MG63 (cell line): ENCODE measurements at places on chromosomes 5 and 9. TPM values are rescaled to one million over a fixed set of nuclear protein-coding genes. Genes with fewer than 3 reads are reported as not detected.

The IFNA2 gene
- not detected in 2 replicates for total RNA-seq

The WNT8A gene
- total RNA-seq = not detected in 2 replicates

The HDAC3 gene
- 122 and 169 TPM in 2 replicates for total RNA-seq

The ZMAT2 gene
- total RNA-seq = 72.7 and 90.9 TPM in 2 replicates

The GRIN1 gene
- not detected in 2 replicates for total RNA-seq

The KCNIP1 gene
- 0.43 and 7.9 TPM in 2 replicates for total RNA-seq

The STK32A gene
- total RNA-seq = not detected in 2 replicates

The SHC3 gene
- 0.69 TPM in 1 of 2 replicates, not detected in the other for total RNA-seq

The RCL1 gene
- total RNA-seq = 6.8 and 9.0 TPM in 2 replicates

DNA sequence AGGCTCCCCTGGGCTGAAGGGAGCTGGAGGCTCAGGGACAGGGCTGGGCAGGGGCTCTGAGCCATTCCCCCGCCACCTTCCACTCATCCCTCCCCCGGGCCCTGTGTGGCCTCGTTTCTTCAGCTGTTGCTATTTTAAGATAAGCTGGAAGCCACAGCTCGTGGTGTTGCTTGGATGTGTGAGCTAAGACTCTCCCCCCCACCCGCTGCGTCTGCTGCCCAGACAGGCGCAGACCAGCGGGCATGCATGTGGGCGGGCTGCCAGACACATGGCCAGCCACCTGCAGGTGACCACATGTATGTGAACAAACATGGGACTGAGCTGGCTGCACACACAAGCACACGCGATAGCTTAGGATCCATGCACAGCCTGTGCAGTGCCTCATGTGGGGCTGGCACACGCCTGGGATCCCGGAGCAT, 8.7 kb downstream of the SNCB start:
- DNase-seq = no peak

DNA sequence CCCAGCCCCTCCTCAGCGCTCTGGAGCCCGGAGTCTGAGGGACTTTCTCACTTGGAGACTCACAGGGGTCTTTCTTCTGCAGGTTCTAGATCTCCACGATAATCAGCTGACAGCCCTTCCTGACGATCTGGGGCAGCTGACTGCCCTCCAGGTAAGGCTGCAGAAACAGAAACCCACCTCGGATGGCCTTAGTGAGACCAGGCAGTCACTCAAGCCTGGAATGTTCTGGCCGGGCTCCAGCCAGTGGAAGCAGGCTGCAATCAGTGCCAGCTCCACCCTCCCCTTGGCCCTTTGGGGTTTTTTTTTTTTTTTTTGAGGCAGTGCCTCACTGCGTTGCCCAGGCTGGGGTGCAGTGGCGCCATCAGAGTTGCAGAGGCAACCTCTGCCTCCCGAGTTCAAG, 7.6 kb downstream of the LRSAM1 start:
- no peak for DNase-seq

- DNase-seq = no peak
These were observed 221.8 kb upstream of the RASEF start for GRCh38 chr9:83284746-83285145.

- DNase-seq = peak; percentile 32
These were observed 664 bp upstream of the ARSB start for GRCh38 chr5:78985725-78986223.

DNA sequence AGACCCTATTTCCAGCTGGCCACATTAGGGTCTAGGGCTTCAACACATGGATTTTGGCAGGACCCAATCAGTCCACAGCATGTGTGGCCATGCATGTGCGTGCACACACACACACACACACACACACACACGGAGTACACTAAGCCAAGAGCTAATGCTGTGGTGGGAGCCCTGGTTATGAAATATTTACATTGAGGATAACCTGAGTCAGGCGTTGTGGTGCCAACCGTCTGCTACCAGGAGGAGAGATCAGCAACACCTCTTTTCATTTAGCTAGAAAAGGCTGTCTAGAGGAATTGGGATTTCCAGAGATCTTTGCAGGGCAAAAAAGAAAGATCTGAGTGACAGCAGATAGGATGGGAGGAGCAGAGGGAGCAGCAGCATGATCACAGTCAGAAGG, 141.5 kb downstream of the TRPM3 start:
- no peak for DNase-seq

DNA sequence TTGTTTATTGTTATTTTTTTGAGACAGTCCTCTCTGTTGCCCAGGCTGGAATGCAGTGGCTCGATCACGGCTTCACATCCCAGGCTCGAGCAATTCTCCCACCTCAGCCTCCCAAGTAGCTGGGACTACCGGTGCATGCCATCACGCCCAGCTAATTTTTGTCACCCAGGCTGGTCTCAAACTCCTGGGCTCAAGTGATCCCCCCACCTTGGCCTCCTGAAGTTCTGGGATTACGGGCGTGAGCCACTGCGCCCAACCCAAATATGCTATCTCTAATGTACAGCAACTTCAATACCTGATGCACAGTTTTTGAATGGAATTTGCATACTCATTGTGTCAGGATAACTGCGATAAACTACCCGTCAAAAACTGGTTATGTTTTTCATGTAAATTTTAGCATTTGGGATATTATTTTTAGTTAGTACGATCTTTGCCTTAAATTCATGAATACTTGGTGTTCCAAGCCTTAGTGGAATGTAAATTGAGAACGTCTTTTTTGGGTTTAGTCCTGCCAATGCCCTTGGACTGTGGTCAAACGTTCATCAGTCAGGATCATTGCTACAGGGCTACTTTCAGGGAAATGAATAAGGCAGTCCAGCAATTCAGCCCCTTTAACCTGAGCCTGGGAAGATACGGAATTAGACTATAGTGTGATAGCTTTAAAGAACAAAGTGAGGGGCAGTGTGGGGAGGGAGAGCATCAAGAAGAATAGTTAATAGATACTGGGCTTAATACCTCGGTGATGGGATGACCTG, 4.4 kb downstream of the UGCG start:
- no peak for DNase-seq

DNA sequence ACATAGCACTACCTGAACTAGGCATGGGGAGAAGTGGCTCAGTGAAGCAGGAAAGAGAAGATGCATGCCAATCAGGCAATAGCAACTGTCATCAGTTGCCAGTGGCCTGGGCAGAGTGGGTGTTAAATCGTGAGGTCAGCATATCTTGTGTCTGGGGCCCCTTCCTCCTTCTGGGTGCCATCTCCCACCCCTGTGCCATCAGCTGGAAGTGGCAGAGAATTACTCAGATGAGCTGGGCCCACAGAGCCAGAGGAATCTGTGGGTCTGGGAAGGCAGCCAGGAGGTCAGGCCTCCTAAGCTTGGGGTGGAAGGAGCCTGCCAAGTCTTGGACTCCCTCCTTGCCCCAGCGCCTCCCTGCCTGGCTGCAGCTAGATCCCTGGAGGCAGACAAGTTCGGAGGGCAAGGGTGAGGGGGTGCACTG, 66.5 kb downstream of the GALNT12 start:
- peak; percentile 96 for DNase-seq

- peak; percentile 24 for DNase-seq
These were observed 45.4 kb upstream of the MYOT start for GRCh38 chr5:137822158-137822764.

- no peak for DNase-seq
These were observed 107.6 kb upstream of the SPRY4 start for GRCh38 chr5:142432369-142432863.

- DNase-seq = peak; percentile 17
These were observed 227.0 kb upstream of the DAP start for GRCh38 chr5:10987925-10988504.

DNA sequence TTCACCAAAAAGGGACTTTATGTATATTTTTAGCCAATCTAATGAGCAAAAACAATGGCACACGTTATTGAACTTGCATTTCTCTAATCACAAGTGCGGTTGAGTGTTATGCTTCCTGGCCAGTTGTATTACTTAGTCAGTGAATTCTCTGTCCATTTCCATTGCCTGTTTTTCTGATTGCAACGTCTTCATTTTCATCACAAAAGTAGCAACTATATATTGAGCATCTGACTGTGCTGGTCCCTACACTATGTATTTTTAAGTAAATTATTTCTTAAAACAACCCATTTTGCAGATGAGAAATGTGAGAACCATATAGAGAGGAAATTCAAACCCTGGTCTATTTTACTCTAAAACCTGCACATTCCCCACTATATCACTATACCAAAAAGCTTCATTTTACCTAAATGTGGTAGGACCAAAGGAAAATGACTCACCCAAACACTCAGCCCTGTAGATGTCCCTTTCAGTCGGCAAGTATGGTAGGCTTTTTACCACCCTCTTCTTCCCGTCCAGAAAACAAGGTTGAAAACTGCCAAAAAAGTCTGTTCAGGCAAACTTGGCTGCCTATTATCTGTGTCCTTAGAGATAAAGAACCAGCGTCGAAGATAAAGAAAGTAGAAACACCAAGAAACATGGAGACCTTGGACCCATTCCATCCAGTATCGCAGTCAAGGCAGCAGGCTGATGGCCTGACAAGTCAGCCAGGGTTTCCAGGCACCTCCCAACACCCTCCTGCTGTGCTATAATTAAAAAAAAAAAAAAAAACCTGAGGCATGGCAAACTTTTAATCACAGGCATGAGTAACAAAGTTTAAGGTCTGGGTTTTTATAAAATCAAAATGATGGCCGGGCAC, 18.8 kb upstream of the FAM13B start:
- DNase-seq = no peak

DNA sequence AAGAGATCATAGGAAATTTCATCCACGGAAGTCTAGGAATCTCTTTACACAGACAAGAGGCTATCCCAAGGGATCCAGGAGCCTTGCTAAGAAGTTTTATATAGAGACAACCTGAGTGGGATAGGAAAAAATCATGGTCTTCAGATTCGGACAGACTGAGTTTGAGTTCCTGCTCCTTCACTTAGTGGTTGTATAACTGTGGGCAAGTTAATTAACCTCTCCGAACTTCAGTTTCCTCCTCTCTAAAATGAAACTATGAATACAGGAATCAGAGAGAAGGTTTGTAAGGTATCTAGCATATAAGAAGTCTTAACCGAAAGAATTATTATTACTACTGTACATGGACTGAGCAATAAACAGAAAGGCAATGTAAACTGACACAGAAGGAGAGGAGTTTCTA, 35.1 kb downstream of the NR2F1-AS1 start:
- no peak for DNase-seq

DNA sequence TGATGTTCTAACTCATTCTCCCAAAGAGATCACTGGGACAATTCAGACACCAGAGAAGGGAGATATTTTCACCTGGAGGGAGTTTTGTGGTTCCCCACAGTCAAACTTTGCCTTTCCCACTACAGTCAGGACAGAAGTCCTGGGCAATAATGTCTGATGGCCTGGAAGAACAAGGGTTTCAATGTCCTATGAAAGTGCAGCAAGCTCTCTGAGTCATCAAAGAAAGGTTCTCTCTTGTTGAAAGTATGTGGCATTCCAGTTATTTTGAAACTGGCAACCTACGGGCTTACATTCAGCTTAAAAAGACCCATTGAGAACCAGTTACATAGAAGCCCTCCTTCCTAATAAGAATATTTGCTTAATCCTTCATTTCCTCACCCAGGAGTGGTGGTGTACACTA, 103.9 kb downstream of the INSYN2B start:
- no peak for DNase-seq

GRCh38 chr9:18074041-18074440, 399.9 kb upstream of the ADAMTSL1 start:
- no peak for DNase-seq

DNA sequence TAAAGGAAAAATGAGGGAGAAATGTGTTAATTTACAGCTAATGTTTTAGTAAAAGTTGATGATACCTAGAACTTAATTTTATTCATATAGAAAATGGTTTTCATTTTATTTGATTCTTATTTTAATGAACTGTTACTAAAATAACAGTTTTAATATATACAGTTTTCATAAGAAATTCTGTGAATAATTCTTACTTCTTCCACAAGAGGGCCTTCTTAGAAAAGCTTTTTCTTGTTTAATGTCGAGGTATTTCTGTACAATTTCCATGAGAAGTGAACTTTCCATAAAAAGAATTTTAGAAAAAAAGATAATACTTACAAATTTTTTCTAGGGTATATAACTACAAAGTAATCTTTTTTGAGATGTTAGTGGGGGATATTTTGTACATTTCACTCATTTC, 73.9 kb downstream of the KLF9 start:
- DNase-seq = no peak

GRCh38 chr9:6757456-6758247, at the start of gene KDM4C:
Gene KDM4C (plus strand): TSS chr9:6757973. CDS start chr9:6792989, 35,016 bp downstream.
- peak; percentile 85 for DNase-seq

DNA sequence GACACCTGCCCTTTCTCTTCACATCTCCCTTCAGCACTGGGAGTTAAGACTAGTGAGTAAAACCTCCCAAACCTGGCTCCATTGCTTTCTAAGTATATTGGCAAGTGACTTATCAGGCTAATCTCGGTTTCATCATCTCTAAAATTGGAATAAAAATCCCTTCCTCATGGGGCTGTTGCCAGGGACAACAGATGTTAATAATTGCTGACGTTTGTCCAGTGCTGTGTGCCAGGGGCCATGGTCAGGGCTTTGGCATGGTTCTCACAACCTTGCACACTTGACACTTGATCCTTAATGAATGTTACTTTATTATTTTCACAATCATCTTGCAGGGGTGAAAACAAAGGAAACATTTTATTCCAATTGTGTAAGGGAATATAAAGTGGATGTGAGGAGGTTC, 1262.0 kb upstream of the WWC1 start:
- no peak for DNase-seq

DNA sequence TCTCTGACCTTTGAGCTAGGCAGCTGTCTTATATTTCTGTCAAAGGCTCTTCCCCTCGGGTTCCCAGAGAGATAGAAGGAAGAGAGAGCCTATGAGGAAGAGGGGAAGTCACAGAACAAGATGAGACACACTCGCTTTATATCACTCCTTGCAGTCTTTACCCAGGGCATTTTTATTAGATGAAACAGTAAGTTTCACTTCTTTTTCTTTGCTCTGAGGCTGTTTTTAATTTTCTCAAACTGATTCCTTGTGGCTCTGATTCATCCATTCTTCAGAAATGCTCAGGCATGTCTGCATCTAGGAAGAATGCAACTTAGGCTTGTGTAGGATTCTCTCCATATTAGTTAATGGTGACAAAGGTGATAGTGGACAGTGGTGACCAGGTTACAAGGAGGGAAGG, 132.9 kb upstream of the CHD1 start:
- DNase-seq = no peak

- no peak for DNase-seq
These were observed 11.7 kb downstream of the DNAJB5 start for GRCh38 chr9:35001285-35001677.

DNA sequence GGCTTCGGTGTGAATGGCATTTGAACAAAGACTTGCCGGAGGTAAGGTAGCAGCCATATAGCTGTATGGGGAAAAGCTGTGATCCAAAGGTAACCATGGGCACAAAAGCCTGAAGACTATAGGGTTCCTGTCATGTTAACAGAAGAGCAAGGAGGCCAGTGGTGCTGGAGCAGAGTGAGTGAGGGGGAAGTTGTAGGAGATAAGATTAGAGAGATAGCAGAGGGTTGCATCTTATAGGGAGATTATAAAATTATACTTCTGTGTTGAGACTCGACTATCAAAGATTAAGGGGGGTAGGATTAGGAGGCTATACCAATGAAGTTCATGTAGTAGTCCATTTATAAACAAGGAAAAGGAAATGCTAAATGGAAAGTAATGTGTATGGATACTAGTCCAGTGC, 3.3 kb downstream of the NCBP1 start:
- DNase-seq = no peak
